ENCODE measurements at places on chromosomes 5 and 9.

DNA sequence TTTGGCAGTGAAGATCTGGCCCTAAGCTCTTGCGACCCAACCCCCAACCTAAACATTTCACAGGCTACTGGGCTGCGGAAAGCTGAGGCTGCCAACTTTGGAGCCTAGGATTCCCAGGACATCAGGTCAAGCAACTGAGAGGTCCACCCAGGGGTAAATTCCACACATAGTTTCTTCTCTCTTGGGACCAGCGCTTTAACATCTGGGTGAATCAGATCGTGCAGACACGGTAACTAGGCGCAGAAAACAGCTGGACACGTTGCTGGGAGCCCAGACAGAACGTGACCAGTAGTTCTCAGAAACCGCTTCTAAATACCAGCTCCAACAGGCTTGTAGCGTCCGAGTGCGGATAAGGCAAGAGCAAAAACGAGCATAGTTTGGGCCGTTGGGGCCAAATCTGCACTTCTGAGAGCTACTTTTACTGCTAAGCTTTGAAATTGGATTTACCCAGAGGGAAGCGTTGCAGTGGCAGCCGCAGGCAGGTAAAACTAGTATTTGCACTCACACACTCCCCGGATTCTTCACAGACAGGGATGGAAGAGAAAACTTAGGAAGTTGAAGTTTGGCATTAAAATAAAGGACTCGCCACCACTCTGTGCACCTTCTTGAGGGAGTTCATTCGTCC is 11.8 kb downstream of the ITGA1 start:
- H3K4me1 ChIP-seq = peaks cover 10% of the 10 kb centered on the region
- H3K27ac ChIP-seq = peak overlapping the region; percentile 88
- H3K36me3 ChIP-seq = no peaks in the 10 kb centered on the region
- peak; percentile 67 for DNase-seq
- peak overlapping the region; percentile 82 for H3K4me3 ChIP-seq

- H3K27ac ChIP-seq = peak overlapping the region; percentile 47
- H3K36me3 ChIP-seq = peaks cover 63% of the 10 kb centered on the region
- no peak for DNase-seq
- no peak overlapping the region for H3K4me3 ChIP-seq
These were observed 12.9 kb downstream of the PRRC2B start for GRCh38 chr9:131406563-131407436.

- no peaks in the 10 kb centered on the region for H3K27me3 ChIP-seq
- peaks cover 25% of the 10 kb centered on the region for H3K4me1 ChIP-seq
- DNase-seq = no peak
- no peak overlapping the region for H3K4me3 ChIP-seq
- H3K27ac ChIP-seq = peak overlapping the region; percentile 18
These were observed 249.0 kb upstream of the ZNF608 start for GRCh38 chr5:124995421-124995820.

- DNase-seq = no peak
- no peak overlapping the region for H3K4me3 ChIP-seq
- H3K4me1 ChIP-seq = peaks cover 3% of the 10 kb centered on the region
- no peak overlapping the region for H3K27ac ChIP-seq
These were observed 7.5 kb downstream of the RPS14 start for GRCh38 chr5:150441813-150442698.

DNA sequence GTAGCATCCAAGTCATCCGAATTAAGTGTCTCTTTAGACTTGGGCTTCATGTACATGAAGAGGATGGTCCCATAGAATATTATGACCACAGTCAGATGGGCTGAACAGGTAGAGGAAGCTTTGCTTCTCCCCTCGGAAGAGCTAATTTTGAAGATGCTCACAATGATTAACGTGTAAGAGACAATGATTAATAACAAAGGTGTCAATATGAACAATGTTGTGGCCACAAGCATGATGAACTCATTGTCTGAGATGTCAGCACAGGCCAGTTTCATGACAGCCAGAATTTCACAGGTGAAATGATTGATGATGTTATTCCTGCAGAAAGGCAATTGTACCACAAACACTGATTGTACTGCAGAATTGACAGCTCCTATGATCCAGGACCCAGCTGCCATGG is 626 bp downstream of the OR13C2 start:
- H3K36me3 ChIP-seq = no peaks in the 10 kb centered on the region

- H3K4me3 ChIP-seq = no peak overlapping the region
- no peaks in the 10 kb centered on the region for H3K36me3 ChIP-seq
These were observed 85.0 kb downstream of the LURAP1L start for GRCh38 chr9:12859704-12860251.

DNA sequence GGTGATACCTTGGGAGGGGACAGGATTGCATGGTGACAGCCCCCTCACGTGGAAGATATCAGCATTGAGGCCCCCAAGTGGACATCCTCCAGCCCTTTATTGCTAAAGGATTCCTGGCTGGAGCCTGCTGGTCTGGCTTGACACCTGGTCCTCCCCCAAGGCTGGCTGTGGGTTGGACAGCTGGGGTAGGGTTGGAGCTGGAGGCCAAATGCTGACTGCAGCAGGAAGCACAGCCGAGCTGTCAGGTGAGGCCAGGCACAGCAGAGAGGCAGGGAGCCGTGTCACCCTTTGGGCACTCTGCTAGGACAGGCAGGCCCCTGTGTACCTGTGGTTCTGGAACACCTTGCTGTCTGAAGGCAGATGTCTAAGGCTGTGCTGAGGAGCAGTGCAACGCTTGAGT is 2.2 kb downstream of the CACFD1 start:
- peaks cover 2% of the 10 kb centered on the region for H3K27me3 ChIP-seq
- peak overlapping the region; percentile 61 for H3K4me3 ChIP-seq
- DNase-seq = no peak
- H3K4me1 ChIP-seq = peaks cover 10% of the 10 kb centered on the region
- H3K27ac ChIP-seq = no peak overlapping the region
- peaks cover 5% of the 10 kb centered on the region for H3K36me3 ChIP-seq

DNA sequence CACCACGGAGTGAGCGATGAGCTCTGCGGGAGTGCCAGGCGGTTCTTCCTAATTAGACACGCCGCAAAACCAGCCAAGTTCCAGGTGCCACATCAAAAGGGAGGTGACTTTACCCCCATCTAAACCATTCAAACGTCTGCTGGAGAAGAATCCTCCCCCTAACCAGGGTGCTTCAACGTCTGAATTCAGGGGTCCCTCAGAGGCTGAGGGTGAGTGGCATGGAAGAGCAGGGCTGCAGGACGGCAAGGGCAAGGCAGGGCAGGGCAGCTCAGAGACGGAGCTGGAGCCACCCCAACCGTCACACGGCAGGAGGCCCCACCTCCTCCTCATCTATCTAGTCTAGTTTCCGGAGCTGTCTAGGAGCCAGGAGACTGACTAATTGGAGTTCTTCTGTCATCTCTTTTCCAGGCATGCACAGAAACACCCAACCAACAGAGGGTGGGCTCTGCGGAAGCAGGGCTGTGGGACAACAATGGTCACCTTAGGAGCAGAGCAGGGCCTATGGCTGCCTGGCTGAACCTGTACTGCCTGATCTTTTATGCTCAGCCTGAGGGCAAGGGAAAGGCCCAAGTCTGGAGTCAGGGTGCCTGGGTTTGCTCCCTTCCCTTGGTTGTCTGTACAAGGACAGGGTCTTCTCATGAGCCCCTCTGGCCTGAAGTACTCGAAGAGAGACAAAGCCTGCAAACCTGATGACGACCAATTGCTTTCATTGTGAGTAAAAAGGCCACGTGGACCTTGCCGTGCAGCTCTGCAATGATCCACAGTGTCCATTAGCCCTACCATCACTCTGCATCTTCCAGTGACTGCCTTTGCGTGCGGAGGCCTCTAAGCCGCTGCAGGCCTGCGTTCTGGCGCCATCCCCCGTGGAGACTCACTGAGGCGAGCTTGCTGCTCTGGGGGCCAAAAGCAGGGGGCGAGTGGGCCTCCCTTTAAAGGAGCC is 81.0 kb upstream of the SLC25A51 start:
- H3K36me3 ChIP-seq = no peaks in the 10 kb centered on the region
- H3K4me3 ChIP-seq = no peak overlapping the region
- no peaks in the 10 kb centered on the region for H3K27me3 ChIP-seq
- H3K27ac ChIP-seq = no peak overlapping the region
- peaks cover 7% of the 10 kb centered on the region for H3K4me1 ChIP-seq

- DNase-seq = no peak
- no peak overlapping the region for H3K27ac ChIP-seq
- no peaks in the 10 kb centered on the region for H3K36me3 ChIP-seq
- H3K27me3 ChIP-seq = no peaks in the 10 kb centered on the region
These were observed 328.8 kb downstream of the GADD45G start for GRCh38 chr9:89933578-89933977.

DNA sequence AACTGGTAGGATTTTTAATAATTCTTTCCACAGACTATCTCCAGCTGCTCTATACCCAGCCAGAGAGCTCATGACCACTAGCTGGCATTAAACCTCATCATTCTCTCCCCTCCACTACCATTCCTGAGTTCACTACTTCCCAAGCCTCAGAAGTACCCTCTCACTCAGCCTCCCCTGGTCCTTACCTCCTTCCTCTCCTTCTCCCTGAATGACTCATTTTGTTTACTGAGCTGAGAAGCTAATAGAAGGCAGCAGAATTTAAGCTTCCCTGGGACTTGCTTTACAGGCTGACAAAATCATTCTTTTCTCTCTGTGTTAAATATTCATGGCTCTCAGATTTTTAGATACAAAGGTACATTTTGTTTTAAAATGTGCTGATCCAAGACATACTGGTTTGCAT is 305.4 kb downstream of the TLR4 start:
- H3K27ac ChIP-seq = no peak overlapping the region
- H3K4me1 ChIP-seq = no peaks in the 10 kb centered on the region
- no peaks in the 10 kb centered on the region for H3K36me3 ChIP-seq
- DNase-seq = no peak
- no peak overlapping the region for H3K4me3 ChIP-seq

- H3K4me1 ChIP-seq = peaks cover 2% of the 10 kb centered on the region
- H3K36me3 ChIP-seq = no peaks in the 10 kb centered on the region
- no peak overlapping the region for H3K27ac ChIP-seq
- H3K4me3 ChIP-seq = no peak overlapping the region
These were observed 221.6 kb downstream of the ACTL7B start for GRCh38 chr9:108634204-108634603.

DNA sequence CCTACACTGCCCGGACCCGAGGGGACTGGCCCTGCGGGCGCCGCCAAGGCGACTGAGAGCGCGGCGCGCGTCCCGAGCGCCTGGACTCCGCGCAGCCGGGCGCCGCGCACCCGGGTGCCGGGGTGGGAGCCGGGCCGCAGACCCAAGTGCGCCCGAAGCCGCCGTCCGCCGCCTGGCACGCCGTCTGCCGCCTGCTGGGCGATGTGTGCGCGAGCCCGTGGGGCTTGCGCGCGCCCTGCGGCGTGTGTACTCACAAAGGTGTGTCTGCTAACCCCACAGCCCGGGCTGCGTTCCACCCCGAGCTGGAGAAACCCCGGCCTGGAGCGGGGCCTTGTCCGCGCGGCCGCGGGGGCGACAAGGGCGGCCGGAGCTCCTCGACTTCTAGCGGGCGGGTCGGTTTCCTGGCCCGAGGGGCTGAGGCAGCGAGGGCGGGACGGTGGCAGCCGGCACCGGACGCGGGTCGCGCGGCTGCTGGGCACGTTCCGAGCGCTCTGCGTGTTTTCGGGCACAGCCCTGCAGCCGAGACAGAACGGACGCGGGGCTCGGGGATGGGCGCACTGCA is 1.1 kb upstream of the ZSWIM6 start:
- H3K27ac ChIP-seq = peak overlapping the region; percentile 92
- H3K4me3 ChIP-seq = peak overlapping the region; percentile 94
- peaks cover 17% of the 10 kb centered on the region for H3K4me1 ChIP-seq
- peak; percentile 68 for DNase-seq
- no peaks in the 10 kb centered on the region for H3K36me3 ChIP-seq
- no peaks in the 10 kb centered on the region for H3K27me3 ChIP-seq

GRCh38 chr5:160640406-160640805 is 211.6 kb downstream of the ATP10B start:
- H3K4me3 ChIP-seq = no peak overlapping the region
- H3K4me1 ChIP-seq = no peaks in the 10 kb centered on the region
- H3K27ac ChIP-seq = no peak overlapping the region
- no peaks in the 10 kb centered on the region for H3K36me3 ChIP-seq
- no peaks in the 10 kb centered on the region for H3K27me3 ChIP-seq
- no peak for DNase-seq

GRCh38 chr5:181189962-181190710 is 14.9 kb downstream of the TRIM7 start:
- H3K27me3 ChIP-seq = peaks cover 22% of the 10 kb centered on the region
- H3K27ac ChIP-seq = no peak overlapping the region
- no peaks in the 10 kb centered on the region for H3K36me3 ChIP-seq
- DNase-seq = no peak

- no peaks in the 10 kb centered on the region for H3K36me3 ChIP-seq
- H3K4me3 ChIP-seq = no peak overlapping the region
- no peak for DNase-seq
These were observed 188.4 kb upstream of the ELL2 start for GRCh38 chr5:96150007-96150406.

DNA sequence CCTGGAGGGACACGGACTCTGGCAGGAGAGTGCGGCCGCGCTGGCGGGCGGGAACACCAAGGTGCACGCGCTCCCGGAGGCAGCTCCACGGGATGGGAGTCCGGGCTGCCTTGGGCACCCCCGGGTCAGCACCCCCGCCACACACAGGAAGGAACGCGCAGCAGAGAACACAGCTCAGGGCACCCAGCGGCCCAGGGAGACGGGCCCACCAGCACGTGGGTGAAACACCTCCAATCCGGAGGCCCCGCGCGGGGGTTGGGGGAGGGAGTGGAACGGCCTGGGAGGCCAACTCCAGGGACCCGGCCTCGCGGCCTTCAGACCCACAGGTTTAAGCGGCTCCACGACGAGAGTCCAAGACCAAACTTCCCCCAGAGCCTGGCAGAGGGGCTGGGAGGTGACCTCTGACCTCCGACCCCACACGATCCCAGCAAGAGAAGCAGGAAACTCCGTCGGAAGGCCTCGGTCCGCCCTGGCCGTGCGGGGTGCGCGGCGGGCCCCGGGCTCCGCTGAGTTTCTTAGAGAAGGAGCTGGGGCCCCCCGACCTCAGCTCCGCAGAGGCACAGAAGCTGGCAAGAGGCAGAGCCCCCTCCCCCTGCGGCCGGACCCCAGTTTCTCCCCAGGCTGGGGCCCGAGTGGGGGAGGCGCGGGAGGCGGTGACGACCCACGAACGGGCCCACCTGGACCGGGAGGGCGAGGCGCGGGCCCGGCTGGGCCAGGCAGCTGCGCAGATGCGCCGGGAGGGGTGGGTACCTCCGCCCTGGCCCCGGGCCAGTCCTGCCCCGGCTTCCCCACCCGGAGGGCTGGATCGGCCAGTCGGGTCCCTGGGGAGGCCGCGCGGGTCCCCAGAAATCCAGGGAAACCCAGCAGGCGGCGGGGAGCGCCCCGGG is 851 bp downstream of the NACC2 start:
- peak overlapping the region; percentile 55 for H3K4me3 ChIP-seq
- peaks cover 22% of the 10 kb centered on the region for H3K4me1 ChIP-seq
- peaks cover 3% of the 10 kb centered on the region for H3K27me3 ChIP-seq

DNA sequence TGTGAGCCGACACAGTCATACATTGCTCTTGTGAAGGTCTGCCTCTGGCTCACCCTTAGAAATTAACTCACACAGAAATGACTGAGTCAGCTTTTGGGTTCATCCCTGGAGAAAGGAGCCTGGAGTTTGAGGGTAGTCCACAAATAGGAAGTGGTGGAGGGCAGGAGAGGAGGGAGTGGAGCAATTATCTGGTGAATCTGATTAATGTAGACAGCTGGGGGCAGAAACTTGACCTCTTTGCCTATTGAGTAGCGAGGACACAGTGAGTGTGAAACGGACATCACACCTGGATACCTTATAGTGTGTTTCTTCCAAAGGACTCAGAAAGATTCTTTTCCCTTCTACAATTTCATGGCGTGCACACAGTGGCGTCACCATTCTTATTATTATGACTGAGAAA is 48.5 kb upstream of the MSX2 start:
- no peak overlapping the region for H3K27ac ChIP-seq
- peaks cover 2% of the 10 kb centered on the region for H3K4me1 ChIP-seq
- H3K36me3 ChIP-seq = no peaks in the 10 kb centered on the region
- no peak overlapping the region for H3K4me3 ChIP-seq

GRCh38 chr5:68304421-68305052 is 89.0 kb downstream of the PIK3R1 start:
- H3K27me3 ChIP-seq = no peaks in the 10 kb centered on the region
- H3K36me3 ChIP-seq = no peaks in the 10 kb centered on the region
- no peak for DNase-seq
- H3K4me3 ChIP-seq = no peak overlapping the region
